ENCODE measurements at places on chromosomes 6 and 20. TPM values are rescaled to one million over a fixed set of nuclear protein-coding genes. Genes with fewer than 3 reads are reported as not detected.

DNA sequence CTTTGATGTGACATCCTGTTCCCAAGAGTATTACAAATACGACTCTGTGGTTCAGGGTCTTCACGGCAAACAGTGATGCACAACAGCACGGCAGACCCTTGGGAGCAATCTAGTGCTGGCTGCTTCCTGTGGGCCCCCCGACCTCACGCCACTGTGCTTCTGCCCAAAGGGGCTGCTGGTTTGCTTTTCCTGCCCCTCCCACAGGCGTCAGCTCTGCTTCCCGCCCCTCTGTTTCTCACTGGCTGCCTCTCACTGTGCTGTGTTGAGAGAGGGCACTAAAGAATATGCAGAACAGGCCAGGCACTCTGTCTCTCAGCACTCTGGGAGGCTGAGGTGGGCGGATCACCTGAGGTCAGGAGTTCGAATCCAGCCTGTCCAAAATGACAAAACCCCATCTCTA, 554.5 kb upstream of the AGPAT4 start:
- H3K27ac ChIP-seq: no peak overlapping the region
- no peaks in the 10 kb centered on the region for H3K27me3 ChIP-seq
- no peak overlapping the region for H3K4me3 ChIP-seq
- H3K36me3 ChIP-seq: no peaks in the 10 kb centered on the region
- no peak for DNase-seq

- no peak overlapping the region for H3K27ac ChIP-seq
- H3K4me1 ChIP-seq: no peaks in the 10 kb centered on the region
- no peaks in the 10 kb centered on the region for H3K27me3 ChIP-seq
These were observed 57.2 kb downstream of the CTCFL start for GRCh38 chr20:57467742-57468141.

SERPINB1 gene
- 129 TPM for polyA plus RNA-seq

DNA sequence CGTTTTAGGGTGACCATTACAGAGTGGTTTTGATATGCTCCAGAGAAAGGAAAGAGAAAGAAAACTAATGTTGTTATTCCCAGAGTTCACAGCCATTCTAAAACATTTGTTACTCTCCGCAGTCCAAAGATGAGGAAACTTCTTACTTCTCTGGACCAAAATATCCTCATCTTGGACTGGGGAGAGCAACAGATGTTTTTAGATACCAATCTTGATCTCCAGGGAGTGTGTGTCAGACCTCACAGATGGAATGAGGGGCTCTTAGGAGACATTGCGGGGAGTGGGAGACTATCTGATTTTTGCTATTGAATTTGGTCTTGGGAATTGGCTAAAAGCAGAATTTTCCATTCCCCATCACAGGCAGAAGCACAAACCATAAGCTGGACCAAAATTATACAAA, 110.8 kb downstream of the TNFAIP3 start:
- H3K27me3 ChIP-seq: no peaks in the 10 kb centered on the region
- no peak overlapping the region for H3K27ac ChIP-seq
- H3K4me1 ChIP-seq: peaks cover 17% of the 10 kb centered on the region
- no peaks in the 10 kb centered on the region for H3K36me3 ChIP-seq
- DNase-seq: no peak
